ENCODE measurements at places on chromosomes 4 and X.

DNA sequence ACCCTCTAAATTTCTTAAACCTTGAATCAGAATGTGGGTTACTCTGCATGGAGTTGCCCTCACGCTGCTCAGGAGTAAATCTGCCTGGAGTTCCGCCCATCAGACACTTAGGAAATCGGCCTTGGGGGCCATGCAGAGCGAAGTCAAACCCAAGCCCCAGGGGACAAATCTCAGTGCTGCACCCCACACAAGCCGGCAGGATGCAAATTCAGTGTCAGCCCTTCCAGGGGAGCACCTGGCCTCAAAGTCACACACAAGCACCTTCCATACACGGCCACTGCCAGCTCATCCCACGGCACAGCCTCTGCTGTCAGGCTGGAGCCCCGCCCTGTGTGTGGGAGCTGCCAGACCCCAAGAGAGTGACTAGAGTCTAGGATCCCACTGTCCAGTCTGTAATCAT, 27.4 kb downstream of the RNF212 start:
- no peak for DNase-seq

- no peak for DNase-seq
Observed at GRCh38 chrX:85977218-85977617, 70.1 kb downstream of the CHM start.

DNA sequence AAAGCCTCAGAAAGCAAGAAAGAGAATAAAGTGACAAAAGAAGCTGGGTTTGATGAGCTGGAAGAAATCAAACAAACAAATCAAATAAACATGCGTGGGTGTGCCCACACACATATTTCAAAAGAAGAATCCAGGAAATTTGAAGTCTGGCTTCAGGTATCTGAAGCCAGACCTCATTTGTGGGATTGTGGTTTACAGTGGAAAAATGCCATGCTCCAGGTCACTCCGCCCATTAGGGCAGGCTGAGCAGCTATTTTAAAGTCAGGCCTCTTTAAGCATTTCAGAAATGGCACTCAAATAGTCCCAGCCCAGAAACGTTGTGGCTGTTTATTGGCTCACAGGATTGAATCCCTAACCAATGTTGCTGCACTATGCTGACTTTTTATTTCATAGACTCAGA, 226.1 kb upstream of the F9 start:
- DNase-seq, result no peak

- no peak for DNase-seq
Observed at GRCh38 chr4:128570387-128570975, 239.0 kb upstream of the JADE1 start.

DNA sequence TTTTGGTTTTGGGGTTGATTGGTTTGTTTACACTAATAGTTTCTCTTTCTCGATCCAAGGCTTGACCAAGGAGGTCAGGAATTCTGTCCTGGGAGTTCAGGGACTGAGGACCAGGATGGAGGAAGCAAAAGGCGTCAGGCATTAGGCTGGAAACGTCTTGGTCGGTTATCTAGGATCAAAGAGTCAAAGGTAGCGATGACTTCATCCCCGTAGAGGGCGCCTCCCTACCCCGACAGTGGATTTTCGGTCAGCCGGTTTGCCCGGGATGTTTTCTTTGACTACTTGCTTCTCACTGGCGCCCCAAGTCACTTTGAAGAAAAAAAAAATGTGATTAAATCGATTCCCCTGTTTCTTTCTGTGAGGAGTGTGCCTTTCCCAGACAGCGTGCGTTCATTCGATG, 980 bp upstream of the FHDC1 start:
- DNase-seq, result peak; percentile 87

- no peak for DNase-seq
Observed at GRCh38 chr4:6845027-6845426, 62.5 kb downstream of the KIAA0232 start.

DNA sequence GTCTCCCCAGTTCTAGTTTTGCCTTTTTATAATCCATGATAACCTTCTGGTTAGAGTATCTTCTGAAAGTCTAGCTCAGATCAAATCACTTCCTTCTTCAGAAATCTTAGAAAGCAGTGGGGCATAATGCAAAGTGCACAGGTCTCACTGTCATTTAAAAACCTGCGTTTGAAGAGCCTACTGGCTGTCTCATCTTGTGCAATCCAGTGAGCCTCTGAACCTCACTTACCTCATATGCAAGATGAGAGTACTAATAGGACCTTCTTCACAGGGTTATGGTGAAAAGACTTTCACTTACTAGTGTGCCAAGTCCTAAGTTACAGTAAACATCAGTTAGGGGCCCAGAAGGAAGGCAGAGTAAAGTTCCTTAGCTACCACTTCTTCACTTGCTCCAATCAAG, 131.4 kb downstream of the ENOX2 start:
- no peak for DNase-seq

DNA sequence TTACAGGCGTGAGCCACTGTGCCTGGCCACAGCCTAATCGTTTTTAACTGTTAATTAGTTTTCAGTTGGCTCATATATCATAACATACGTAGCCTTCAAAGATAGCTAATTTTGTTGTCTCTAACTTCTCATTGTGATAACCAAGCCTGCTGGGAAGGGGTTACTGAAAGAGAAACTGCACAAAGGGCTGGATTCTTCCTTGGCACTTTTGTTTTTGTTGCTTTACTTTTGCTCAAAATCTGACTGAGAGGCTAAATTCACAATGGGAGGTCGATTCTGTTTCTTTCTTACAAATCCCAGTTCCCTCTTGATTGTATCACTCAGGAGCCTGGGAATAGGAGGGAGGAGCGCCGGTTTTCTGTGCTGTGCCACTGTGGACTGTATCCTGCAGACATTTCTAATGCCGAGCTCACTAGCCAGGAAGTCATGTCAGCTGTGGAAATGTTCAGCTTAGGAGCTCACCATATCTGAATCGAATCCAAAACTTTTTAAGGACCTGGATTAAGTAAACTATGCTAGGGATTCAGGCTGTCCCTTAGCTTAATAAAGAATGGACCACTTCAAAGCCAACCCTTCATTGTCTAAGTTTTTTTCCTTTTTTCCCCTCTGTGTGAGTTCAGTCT, 120.5 kb upstream of the FAT1 start:
- no peak for DNase-seq

DNA sequence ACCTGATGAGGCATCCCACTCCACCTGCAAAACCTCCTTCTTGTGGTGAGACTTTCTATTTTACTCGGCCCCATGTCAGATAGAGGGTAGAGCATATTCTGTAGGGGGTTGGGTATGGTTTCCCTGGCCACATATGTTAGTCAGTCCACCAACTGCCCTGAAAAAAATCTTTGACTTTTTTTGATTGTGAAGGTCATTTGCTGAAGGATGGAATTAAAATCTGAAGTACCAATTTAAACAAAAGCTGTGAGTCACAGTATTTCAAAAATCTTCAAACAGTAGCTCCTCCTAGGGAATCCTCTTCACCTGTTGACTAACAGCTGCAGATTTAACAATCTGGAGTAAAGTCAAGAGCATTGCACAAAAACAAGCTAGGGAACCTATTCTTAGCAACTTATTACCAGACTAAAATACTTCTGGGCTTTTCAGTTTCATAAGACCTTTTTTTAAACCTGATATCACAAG, 8.0 kb upstream of the CCDC110 start:
- DNase-seq, result no peak

GRCh38 chr4:41215969-41216293, 1.6 kb upstream of the APBB2 start:
- no peak for DNase-seq

DNA sequence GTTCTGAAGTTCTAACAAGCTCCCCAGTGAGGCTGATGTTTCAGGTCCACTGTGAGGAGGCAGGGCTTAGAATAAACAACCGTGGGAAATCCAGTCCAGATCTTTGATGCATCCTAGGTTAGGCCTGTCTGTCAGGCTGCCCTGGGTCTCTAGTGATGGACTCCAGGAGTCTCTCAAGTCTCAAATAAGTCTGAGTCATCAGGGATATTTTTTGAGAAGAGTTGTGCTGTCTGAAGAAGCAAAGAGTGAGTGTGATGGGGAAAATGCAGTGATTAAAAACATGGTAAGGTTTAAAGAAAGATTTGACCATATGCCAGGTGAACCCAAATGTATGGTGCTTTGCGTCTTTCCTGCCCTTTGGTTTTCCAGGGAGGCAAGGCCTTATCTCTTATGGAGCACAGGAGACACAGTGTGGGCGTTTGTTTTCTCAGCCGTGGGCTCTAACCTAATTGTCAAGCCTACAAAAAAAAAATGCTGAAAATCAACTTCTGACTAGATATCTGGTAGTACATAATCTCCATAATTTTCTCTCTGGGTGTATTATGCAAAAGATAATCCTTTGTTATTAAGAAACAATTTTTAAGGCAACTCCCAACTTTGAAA, 100.7 kb downstream of the PTTG2 start:
- DNase-seq, result no peak

DNA sequence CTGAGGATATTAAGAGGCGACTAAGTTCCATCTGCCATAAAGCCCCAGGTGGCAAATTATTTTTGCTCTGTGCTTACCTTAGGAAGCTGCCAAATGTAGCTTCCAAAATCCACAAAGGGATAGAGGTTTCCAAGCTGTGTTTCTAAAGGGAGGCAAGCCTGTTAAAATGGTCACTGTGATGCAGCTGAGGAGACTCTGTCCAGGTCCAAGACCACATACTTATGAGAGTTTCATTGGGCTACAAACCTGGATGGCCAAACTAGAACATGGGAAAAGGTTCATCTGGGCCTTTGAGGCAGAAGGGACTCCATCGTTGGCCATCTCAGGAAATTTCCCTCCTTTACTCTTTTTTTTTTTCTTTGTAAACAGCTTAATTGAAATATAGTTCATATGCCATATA, 306.9 kb upstream of the FGF13 start:
- DNase-seq, result no peak

- DNase-seq, result no peak
Observed at GRCh38 chrX:150018931-150019361, 80.7 kb upstream of the EOLA2 start.

- DNase-seq, result no peak
Observed at GRCh38 chr4:127623797-127624083, 9.0 kb upstream of the INTU start.

DNA sequence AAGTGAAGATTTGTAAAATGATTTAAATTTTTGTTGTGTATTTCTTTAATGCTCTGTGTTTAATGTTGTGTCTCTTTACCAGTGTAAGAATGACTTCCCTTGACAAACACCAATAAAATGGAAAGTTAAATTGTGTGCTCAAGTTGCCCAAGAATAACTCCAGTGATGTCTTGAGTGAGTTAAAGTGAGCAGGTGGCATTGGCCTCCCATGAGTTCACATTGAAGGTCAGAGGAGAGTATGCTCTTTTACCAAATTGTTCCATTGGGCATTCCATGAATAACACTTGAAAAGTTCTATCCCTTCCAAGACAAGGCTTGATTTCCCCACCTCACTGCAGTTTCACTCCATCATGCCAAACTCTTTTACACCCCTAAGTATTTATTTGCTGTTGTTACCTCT, 4.5 kb downstream of the ANXA5 start:
- no peak for DNase-seq

DNA sequence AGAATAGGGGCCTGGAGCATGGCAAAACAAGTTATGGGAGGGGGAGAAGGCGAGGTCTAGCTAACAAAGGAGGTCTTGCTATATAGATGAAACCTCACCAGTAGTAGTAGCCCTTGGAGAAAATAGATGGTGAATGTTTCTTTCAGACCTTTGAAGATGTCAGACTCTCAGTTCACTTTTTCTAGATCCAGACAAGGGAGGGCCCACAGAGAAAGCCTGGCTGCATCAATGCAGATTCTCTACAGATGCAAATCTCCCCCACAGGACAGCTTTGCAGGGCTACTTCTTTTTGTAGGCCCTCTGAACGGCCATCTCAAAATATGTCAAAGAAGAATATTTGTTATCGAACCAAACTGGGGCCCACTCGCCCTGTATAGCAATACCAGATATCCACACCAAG, 159.7 kb downstream of the ANK2 start:
- DNase-seq, result no peak

DNA sequence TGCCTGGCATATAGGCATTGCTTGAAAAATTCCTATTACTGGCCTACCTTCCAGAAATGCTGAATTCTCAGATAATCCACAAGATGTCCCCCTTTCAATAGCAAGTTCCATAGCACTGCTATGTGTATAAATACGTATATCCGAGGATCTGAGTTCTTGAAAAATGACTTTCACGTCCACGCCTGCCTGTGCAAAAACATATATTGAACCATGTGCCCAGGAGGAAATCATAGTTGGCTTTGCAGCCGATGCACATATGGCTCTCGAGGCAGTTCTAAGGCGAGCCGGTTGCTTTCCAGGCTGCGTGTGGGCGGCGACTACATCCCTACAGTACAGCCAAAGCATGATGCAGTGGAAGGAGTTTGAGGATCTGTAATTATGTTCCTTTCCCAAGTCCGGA, 55.4 kb upstream of the ESX1 start:
- DNase-seq, result no peak

- peak; percentile 79 for DNase-seq
Observed at GRCh38 chrX:12701628-12702027, 89.6 kb upstream of the PRPS2 start.

- no peak for DNase-seq
Observed at GRCh38 chrX:101430457-101431078, 22.5 kb downstream of the HNRNPH2 start.

- DNase-seq, result no peak
Observed at GRCh38 chrX:12958059-12958458, 16.9 kb upstream of the TMSB4X start.

DNA sequence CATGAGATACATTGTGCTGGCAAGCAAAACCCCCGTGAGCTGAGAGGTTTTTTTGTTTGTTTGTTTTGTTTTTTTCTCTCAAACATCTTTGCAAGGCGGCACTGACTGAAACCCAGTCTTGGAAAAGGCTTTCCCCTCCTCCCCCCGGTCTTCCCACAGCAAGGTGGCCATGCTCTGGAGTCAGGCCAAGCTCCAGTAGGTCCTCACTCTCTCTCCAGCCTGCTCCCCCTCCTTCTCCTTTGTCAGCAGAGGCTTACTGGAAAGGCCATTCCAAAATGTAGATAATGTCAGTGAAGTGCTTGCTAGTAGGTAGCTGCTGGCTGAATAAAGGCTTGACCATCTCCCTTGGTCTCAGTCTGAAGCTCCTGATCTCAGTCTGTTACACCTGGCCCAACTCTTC, 32.6 kb downstream of the FRMPD3 start:
- DNase-seq, result no peak

GRCh38 chrX:39595977-39596376, 501.8 kb downstream of the BCOR start:
- no peak for DNase-seq

DNA sequence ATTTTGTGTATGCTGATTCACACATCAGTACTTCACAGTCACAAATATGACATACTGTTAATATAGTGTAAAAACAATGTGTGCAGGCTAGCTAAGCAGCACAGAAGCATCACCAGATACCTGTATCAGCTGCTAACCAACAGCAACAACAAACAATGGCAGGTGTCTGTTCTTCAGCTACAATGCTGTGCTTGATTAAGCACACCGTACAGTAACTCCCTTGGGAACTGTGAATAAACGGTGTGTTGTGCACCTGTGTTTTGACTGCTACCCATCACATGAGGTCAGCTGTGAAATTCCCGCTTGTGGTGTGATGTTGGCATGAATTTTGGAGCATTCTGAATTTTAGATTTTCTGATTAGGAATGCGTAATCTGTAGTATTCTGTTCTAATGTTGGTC, 379.7 kb upstream of the FAT1 start:
- no peak for DNase-seq
